ENCODE measurements at places on chromosomes 3 and 15. TPM values are rescaled to one million over a fixed set of nuclear protein-coding genes. Genes with fewer than 3 reads are reported as not detected.

Gene ITIH1
- polyA plus RNA-seq, result not detected

Gene BSN
- polyA plus RNA-seq, result 2.0 TPM

Gene RPLP1
- polyA plus RNA-seq, result 37.5 TPM

Gene CCDC39
- 0.66 TPM for polyA plus RNA-seq

Gene PLSCR5
- polyA plus RNA-seq, result 0.37 TPM

Gene CSPG5
- polyA plus RNA-seq, result 67.1 TPM

Gene SAMD7
- polyA plus RNA-seq, result not detected

Gene THSD4
- polyA plus RNA-seq, result 0.46 TPM

Gene COLQ
- polyA plus RNA-seq, result 9.7 TPM

Gene BFSP2
- not detected for polyA plus RNA-seq

Data from neural cell (in vitro differentiated cells).